ENCODE measurements at places on chromosomes 11 and 22. TPM values are rescaled to one million over a fixed set of nuclear protein-coding genes. Genes with fewer than 3 reads are reported as not detected.

GRCh38 chr11:113338730-113339129 is 24.3 kb downstream of the TTC12 start:
- H3K4me3 ChIP-seq: no peak overlapping the region
- H3K4me1 ChIP-seq: no peaks in the 10 kb centered on the region
- H3K27ac ChIP-seq: no peak overlapping the region

DNA sequence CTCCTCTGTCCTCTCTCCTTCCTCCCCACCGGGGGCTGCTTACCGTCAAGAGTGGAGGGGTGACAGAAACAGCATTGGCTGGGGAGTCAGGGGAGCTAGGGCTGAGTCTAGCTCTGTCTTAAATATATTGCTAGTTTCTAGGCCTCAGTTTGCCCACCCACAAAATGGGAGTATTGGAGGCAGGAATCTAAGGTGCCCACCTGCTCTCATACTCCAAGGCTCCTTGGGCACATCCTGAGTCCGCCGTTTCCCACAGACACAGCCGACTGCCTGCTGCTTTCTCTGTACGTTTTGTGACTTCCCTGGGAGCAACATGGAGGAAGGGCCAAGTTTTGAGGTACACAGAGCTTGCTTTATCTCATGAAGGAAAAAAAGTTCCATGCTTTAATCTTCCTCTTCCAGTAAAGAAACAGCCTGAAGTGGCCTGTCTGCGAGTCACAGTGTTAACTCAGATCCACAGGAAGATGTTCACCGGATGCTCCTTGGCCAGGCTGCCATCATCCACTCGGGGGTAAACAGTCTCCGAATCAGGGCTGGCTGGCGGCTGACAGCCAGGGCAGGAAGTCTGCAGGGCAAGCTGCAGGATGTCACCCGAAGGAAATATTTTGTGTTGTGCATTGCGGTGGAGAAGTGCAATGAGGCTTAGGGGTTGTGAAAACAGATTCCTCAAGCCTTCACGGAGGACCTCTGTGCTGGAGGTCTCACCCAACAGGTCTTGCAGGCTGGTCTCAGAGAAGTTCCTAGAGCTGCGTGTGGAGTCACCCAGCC is 11.0 kb upstream of the CERK start:
- no peaks in the 10 kb centered on the region for H3K36me3 ChIP-seq
- no peak for DNase-seq
- peak overlapping the region; percentile 85 for H3K27ac ChIP-seq
- H3K27me3 ChIP-seq: no peaks in the 10 kb centered on the region

- no peaks in the 10 kb centered on the region for H3K4me1 ChIP-seq
- H3K36me3 ChIP-seq: no peaks in the 10 kb centered on the region
- H3K4me3 ChIP-seq: no peak overlapping the region
- H3K27me3 ChIP-seq: no peaks in the 10 kb centered on the region
Measured at GRCh38 chr11:92253945-92254344, 29.3 kb downstream of the FAT3 start.

DNA sequence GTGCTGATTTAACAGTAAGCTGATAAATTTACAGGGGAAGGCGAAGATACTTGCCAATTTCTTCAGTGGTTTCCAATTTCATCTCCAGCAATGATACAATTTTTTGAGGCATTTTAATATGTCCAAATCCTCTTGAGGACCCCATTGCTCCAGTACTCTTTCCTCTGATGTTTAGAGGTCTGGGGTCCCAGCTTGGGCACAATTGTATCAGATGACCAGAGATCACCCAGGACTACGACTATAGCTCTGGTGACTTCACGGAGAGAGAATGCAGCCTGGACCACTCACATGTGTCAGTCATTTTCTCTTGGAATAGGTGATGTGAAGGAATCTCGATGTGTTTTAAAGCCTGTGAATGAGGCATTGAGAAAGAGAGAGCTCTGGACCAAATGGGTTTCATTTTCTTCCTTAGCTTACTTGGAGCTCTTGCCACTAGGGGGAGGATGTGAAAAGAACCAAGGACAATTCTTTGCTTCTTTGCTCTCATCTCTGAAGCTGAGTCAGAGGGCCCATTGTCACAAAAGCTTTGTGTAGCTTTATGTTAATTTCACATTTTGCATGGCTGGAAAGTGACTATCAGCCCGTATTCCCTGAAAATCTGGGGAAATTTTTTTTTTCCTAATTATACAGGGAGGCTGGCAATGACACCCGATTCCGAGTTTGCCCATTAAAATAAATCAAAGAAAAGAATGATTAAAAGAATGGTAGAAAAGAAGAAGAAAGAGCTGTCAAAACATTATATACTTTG is 6.7 kb upstream of the CCDC90B start:
- no peak overlapping the region for H3K27ac ChIP-seq
- peaks cover 18% of the 10 kb centered on the region for H3K27me3 ChIP-seq
- no peak for DNase-seq
- no peak overlapping the region for H3K4me3 ChIP-seq

DNA sequence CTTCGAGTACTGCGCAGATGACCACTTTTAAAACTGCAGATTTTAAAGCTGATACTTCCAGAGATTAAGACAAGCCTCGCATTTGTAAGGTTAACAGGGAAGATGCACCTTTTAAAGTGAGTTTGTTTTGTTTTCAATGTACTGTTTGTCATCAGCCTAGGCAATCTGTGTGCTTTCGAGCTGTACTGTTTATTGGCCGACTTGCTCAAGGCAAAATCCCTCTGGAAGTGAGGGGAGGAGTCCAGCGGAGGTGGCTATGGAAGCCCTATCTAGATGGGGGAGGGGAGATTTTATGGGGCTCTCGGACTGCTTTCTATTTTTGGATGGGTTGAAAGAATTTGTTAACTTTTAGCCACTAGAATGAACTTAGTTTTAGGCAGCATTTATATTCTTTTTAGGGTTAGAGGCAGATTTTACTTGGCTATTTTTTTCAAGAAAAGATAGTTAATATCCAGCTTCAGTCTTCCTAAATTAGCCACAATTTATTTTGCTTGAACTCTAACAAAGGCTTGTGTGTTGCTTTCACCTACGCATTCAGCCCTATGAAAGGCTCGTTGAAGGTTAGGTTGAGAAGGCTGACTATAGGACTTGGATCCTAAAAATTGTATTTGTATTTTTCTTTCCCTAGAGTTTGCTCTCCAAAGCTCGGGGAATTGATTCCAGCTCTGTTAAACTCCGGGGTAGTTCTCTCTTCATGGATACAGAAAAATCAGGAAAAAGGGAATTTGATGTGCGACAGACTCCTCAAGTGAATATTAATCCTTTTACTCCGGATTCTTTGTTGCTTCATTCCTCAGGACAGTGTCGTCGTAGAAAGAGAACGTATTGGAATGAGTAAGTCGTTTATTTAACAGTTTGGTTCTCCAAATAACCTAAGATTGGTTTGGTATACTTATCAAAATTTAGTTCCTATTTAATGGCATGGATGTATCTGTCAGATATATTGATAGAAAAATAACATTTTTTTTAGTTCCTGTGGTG is 2.1 kb downstream of the WEE1 start:
- H3K4me3 ChIP-seq: peak overlapping the region; percentile 91
- H3K27ac ChIP-seq: peak overlapping the region; percentile 69
- H3K27me3 ChIP-seq: peaks cover 2% of the 10 kb centered on the region
- peaks cover 52% of the 10 kb centered on the region for H3K36me3 ChIP-seq
- H3K4me1 ChIP-seq: peaks cover 36% of the 10 kb centered on the region

- no peaks in the 10 kb centered on the region for H3K4me1 ChIP-seq
- no peak overlapping the region for H3K27ac ChIP-seq
- no peak overlapping the region for H3K4me3 ChIP-seq
- no peaks in the 10 kb centered on the region for H3K27me3 ChIP-seq
- H3K36me3 ChIP-seq: no peaks in the 10 kb centered on the region
- no peak for DNase-seq
Measured at GRCh38 chr11:15662285-15662684, 547.6 kb downstream of the INSC start.

- peaks cover 6% of the 10 kb centered on the region for H3K4me1 ChIP-seq
- DNase-seq: no peak
- no peaks in the 10 kb centered on the region for H3K27me3 ChIP-seq
- peaks cover 5% of the 10 kb centered on the region for H3K36me3 ChIP-seq
- no peak overlapping the region for H3K4me3 ChIP-seq
Measured at GRCh38 chr11:9851366-9851765, 187.5 kb downstream of the SWAP70 start.

GRCh38 chr11:70409871-70410270 is 11.5 kb downstream of the CTTN start:
- H3K36me3 ChIP-seq: peaks cover 10% of the 10 kb centered on the region
- DNase-seq: no peak
- H3K27ac ChIP-seq: no peak overlapping the region

GRCh38 chr11:7485186-7486097 is at the start of gene OLFML1:
TSS of gene OLFML1 (plus strand) at chr11:7485506. CDS start at chr11:7485876, 370 bp downstream.
- no peak within 1 kb of the TSS for H3K4me3 ChIP-seq
- no peaks in the 10 kb centered on the region for H3K4me1 ChIP-seq
- no peak for DNase-seq
- no peak within 1 kb of the TSS for H3K27ac ChIP-seq
- no peaks in the 10 kb centered on the region for H3K36me3 ChIP-seq
- H3K27me3 ChIP-seq: no peaks in the 10 kb centered on the region

GRCh38 chr22:42001706-42002105 is 3.1 kb downstream of the WBP2NL start:
- DNase-seq: no peak
- H3K27ac ChIP-seq: no peak overlapping the region
- H3K27me3 ChIP-seq: no peaks in the 10 kb centered on the region
- H3K4me3 ChIP-seq: no peak overlapping the region

DNA sequence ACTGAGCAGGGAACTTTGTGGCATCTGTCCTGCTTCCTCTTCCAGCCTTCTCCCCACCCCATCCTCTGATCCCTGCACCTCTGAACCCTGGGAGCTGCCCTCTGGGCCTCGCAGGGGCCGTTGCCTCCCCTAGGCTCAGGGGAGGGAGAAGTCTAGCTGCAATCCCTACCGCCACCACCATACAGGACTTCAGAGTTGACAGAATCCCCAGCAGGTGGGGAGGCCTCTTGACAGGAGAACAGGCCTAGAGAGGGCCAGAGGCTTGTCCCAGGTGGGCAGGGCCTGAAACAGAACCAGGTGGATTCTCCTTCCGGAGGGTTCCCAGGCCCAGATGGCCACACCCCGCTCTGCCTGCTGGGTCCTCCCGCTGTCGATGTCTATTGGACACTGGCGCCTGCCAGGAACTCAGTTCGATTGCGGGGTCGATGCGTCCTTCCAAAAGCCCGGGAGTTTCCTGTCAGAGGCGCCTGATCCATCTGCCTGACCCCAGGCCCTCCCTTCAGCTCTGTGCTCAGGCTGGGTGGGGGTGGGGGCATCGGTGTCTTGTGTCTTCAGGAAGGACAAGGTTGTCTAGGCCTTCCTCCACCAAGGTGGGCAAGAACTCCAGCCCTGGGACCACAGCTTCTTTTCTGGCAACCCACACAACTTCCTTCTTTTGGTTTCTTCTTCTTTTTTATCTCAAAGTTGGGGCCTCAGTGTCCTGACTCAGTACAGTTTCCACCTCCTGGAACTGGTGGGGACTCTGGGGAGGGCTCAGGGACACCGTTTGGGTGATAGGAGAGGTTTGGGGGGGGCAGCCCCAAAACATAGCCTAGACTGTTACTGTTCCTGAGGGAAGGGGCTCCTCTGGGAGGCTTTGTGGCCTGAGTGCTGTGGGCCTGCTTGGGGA is 6.4 kb downstream of the STARD10 start:
- H3K4me3 ChIP-seq: no peak overlapping the region
- H3K27ac ChIP-seq: peak overlapping the region; percentile 38
- peaks cover 10% of the 10 kb centered on the region for H3K4me1 ChIP-seq
- no peak for DNase-seq
- no peaks in the 10 kb centered on the region for H3K36me3 ChIP-seq

DNA sequence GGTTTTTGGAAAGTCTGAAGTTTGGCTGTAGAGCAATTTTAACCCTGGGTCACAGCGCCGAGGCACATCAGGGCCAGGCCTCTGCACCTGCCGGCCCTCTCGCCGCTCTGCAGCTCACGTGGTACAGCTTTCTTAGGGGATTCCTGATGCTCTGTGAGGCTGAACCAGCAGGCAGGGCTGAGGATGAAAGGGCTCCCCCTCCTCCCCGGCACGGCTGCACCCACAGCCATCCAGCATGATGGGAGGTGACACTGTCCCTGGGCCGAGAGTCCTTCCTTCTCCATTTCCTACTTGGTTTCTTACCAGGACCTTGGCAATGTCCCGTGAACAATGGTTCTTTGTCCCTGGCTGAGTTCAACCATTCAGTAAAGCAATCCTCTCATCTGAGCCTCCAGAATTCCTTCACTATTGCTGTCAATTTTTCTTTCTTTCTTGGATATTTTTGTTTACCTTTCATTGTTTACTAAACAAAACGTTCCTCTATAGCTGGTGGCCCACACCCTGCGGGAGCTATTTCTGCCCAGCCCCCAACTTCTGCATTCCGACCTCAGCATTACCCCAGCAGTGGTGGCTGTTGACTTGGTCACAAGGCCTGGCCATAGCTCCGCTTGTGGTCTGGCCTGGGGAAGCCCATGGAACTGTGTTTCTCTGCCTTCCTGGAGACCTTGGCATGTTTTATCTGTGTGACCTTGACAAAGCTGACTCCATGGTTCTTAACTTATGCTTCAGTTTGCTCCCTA is 172.8 kb upstream of the B3GAT1 start:
- peaks cover 19% of the 10 kb centered on the region for H3K4me1 ChIP-seq
- no peaks in the 10 kb centered on the region for H3K36me3 ChIP-seq
- DNase-seq: no peak
- H3K27ac ChIP-seq: no peak overlapping the region

DNA sequence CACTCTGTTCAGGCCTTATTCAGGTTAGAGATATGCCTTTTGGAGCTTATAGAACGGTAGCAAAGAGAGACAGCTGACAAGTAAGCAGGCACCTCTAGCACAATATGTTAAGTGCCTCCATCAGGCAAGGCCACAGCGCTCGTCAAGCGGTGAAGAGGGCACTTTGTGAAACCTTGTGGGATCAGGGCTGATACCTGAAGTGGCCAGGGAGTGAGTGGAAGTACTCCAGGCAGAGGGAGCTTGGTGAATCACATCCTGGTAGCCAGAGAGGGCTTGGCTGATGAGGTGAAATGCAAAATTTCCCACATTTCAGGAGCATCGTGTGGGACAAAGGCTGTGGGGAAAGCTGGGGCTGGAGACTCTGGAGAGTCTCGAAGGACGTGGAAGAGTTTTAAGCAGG is 87.4 kb downstream of the PKNOX2 start:
- no peak for DNase-seq
- no peaks in the 10 kb centered on the region for H3K36me3 ChIP-seq
- no peaks in the 10 kb centered on the region for H3K4me1 ChIP-seq
- H3K4me3 ChIP-seq: no peak overlapping the region
- peaks cover 2% of the 10 kb centered on the region for H3K27me3 ChIP-seq

DNA sequence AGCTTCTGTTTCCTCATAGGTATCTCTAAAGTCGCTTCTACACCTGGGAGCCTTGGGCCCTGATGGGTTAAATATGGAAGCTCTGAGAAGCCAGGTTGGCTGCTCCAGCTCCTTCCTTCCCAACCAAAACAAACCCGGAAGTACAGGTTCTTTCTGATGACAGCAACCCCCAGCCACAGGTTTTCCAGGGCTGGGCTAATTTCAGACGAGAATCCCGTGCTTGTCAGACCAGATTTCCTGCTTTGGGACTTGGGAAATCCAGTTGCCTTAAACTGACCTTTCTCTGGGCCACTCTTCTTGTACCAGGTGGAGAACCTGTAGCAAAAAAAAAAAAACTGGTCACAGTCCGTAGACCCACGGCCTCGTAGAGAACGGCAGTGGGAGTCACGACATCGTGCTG is 51.9 kb downstream of the RBX1 start:
- H3K27me3 ChIP-seq: peaks cover 6% of the 10 kb centered on the region
- DNase-seq: no peak
- no peak overlapping the region for H3K4me3 ChIP-seq
- H3K27ac ChIP-seq: no peak overlapping the region
- H3K36me3 ChIP-seq: no peaks in the 10 kb centered on the region
- peaks cover 2% of the 10 kb centered on the region for H3K4me1 ChIP-seq

- no peak for DNase-seq
- peaks cover 3% of the 10 kb centered on the region for H3K27me3 ChIP-seq
- H3K27ac ChIP-seq: no peak overlapping the region
- H3K36me3 ChIP-seq: no peaks in the 10 kb centered on the region
Measured at GRCh38 chr11:128095466-128095981, 491.8 kb downstream of the ETS1 start.

Gene MUC6
- total RNA-seq: not detected
